CD4-positive, alpha-beta T cell treated with Interleukin-15 for 4 hours (primary cell): ENCODE measurements at places on chromosomes 12 and 14.

DNA sequence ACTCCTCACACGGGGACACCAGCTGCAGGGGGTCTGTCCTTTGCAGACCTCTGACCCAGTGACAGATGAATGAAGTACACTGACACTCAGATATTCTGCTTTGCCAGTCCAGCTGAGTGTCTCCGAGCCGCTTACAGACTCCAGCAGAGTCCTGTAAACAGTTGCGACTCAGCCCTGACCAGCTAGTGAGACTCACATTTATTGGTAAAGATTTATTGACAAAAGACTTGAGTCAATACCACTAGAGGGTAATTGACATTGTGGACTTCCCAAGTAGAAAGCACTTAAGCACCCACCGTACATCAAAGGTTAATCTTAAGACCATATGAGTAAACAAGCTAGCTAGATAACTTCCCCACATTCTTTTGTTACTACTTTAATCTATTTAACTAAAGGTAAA is 9.8 kb upstream of the FKBP4 start:
- DNase-seq: no peak

DNA sequence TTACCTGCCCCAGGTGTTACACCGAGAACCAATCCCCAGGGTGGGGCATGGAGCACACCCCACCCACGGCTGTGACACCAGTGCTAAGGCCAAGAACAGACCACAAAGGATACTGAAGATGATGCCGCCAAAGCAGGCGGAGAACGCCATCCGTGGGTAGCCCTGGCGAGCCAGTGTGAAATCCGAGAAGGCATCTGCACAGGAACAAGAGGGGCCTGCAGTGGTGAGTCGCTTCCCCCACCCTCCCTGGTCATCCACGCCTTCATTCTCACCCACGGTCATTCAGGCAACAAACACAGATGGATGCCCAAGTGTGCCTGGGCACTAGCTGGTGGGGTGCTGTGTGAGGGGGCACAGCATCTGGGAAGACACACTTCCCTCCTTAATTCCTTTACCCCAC is 28.5 kb downstream of the SLC8B1 start:
- DNase-seq: no peak

GRCh38 chr14:22282949-22283348 is 306.1 kb downstream of the DAD1 start:
- no peak for DNase-seq

- no peak for DNase-seq
Observed at GRCh38 chr14:65080960-65081747, 21.2 kb downstream of the MAX start.

GRCh38 chr14:51552275-51552674 is 99.4 kb upstream of the FRMD6 start:
- no peak for DNase-seq
